Stimulated activated CD8-positive, alpha-beta memory T cell treated with anti-CD3 and anti-CD28 coated beads, Interleukin-15, amount 100 ng/mL, for 48 hours (primary cell): ENCODE measurements at places on chromosomes 12 and 14.

- DNase-seq: no peak
These were observed 55.8 kb upstream of the ARHGAP5 start for GRCh38 chr14:32021341-32021740.

GRCh38 chr12:92036061-92036620 is 109.5 kb downstream of the BTG1 start:
- no peak for DNase-seq

DNA sequence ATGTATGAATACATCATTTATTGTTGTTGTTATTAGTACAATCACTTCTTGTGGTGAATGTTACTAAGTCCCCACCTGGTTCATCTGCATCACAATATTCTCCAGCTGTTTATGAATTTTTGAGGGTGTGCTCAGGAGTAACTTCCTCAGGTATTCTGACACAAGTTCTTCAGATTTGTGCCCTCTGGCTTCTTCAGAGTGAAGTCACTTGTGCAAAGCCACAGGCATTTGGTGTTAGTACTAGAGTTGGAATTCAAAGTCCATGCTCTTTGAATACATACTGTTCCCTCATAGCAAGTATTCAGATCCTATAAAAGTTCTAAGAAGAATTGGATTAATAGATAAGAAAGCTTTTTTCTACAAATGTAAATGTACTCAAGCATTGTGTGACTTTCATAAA is 150.3 kb upstream of the AVPR1A start:
- no peak for DNase-seq

DNA sequence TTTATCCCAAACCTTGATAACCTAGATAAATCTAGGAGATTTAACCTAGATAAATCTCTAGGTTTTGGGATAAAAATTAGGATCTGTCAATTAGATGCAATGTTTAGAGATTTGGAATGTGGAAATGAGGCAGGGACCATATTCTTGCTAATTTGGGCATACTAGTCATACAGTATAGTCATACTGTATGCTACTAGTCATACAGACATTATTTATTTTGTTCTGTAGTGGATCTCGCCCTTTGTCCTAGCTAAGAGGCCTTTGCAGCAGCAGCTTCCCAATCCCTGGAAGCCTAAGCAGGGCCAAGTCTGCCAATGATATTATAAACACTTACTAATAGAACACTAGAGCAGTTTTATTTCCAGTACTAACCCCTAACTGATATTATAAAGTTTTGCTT is 136.4 kb downstream of the CEP128 start:
- DNase-seq: no peak

DNA sequence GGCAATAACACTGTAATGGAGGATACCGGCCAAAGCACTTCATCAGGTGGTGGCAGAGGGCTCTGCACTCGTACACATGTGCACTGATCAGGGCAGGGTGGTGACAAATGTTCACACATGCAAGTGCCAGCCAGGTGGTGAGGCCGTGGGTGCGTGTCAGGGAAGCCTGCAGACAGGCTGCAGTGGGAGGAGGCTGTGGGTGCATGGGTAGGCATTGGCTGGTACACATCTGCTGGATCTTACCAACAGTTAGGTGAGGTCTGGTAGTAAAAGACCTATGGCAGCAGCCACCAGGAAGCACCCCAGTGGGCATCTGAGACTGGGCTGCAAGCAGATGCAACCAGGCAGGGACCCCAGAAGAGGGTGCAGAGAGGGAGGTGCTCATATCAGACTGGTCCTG is 65.3 kb downstream of the PDE6H start:
- DNase-seq: no peak

GRCh38 chr12:113066813-113067400 is 10.4 kb downstream of the DTX1 start:
- DNase-seq: no peak

DNA sequence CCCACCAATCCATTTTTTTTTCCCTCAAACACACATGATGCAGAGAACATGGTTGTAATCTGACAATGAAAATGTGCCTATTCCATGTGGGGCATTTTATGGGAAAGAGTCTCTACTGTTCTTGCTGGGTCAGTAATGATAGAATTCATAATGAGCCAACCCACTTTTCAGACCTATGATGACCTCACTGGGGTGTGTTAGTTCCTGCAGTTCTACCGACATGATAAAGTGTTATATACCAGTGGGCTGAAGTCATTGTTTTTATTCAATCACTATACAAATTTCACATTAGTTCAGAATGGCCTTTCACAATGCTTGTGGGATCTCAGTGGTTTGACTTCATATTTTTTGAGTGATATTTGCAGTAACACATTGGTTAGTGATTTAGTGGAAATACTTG is 47.5 kb downstream of the PPFIBP1 start:
- no peak for DNase-seq

- DNase-seq: no peak
These were observed 16.8 kb downstream of the EML1 start for GRCh38 chr14:99809859-99810558.

GRCh38 chr14:65208548-65208947 is 106.2 kb upstream of the MAX start:
- DNase-seq: no peak

DNA sequence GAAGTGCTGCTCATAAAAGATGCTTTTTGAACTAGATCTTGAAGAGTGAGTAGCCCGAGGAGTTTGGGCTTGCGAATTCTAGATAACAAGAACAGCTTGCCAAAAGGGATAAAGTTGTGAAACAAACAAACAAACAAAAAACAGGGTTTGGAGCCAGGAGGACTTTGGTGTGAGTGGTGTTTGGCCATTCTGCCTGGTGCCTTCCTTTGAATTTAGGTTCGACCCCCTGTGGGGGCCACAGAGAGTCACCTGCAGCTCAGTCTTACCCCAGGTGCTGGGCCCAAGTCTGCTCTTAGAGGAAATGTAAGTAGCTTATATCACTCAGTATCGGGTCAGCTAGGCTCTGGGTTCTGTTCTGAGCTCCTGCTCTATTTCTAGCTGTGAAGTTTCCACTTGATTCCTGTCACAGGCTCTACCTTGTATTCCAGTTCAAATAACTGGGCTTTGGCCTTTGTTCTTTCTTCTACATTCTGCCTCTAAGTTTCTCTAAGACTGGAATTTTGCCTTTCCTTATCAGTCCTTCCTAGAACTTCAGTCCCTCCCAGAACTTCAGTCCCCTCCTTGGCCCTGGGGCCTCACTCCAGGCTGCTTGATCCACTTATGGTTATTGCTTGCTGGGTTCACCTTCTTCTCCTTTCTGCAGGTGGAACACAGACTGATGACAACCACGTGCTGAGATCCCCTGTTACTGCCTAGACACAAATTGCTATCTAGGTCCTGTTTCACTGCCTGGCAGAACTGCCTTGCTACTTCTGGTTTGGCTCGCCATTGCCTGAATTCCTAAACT is 20.5 kb upstream of the DUSP6 start:
- no peak for DNase-seq

DNA sequence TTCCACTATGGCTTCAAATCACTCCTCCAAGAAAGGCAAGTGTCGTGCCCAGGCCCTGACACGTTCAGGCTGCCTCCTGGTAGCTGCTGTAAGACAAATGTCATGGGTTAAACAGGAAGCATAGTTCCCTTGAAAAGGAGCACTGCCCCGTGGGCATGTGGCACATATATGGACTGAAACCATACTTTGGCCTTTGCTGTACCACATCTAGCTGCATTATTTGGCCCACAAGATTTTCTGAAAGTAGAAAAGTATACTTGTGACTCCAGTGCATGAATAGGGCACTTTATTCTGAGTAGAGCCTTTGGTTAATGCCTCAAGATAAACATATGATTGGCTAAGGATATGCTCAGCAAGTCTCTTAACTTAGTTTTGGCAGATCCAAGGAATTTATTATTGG is 218.7 kb upstream of the EGLN3 start:
- DNase-seq: no peak

DNA sequence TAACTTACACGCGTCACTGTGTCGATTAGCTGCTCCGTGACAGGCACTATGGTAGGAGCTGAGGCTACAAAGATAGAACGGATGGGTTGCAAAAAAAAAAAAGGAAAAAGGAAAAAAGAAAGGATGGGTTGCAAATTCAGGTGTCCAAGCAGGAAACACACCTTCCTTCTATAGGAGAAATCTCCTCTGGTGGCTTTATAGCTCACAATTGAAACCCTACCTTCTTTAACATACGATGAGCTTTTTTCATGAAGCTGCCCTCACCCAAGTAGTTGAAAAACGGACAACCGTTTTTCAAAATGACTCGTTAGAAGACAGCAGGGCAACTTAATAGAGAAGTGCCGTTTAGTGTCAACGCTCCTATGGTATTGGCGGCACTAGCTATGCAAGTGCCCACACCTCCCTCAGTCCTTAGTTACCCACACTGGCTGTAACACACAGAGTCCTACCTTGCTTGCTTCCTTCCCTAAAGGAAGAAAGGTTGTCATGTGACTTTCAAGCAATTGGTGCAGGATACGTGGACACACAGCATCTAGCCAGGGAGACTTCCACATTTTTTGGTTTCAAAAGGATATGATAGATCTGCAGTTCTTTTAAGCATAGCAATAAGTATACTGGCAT is 682 bp upstream of the TRIP11 start:
- DNase-seq: no peak
